ENCODE measurements at places on chromosomes 12 and 14.

DNA sequence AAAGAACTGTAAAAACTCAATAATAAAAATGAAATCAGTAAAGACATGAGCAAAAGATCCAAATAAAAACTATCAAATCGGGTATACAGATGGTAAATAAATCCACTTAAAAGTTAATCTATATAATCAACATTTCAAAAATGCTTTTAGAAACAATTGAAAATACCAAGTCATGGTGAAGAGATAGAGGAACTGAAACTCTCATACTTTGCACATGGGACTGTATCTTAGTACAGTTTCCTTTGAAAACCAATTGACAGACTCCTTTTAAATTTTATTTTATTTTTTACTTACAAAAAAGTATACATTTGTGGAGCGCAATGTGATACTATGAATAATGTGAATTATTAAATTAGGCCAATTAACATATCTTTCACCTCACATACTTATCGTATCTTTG, 98.6 kb upstream of the FAR2 start:
- no peak for DNase-seq

DNA sequence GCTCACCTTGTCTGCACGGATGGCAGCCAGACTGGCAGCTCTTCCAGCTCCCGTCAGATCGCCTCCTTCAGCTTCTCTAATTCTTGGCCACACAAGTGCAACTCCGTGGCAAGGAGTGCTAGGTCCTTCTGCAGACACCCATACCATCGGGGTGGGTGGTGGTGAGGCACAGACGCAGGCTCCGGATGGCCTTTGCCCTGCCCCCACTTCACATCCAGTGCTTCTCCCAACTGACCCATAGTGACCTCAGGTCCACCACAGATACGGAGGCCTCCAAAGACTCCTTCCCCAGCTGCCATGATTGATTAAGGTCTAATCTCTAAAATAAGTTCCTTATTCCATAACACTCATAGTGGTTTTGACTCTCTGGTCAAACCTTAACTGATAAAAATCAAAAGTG, 19.9 kb upstream of the CD27 start:
- DNase-seq, result no peak

GRCh38 chr14:98966016-98966415, 306.0 kb downstream of the BCL11B start:
- no peak for DNase-seq

- DNase-seq, result peak; percentile 56
Observed at GRCh38 chr12:57046947-57047890, 2.7 kb downstream of the MYO1A start.

GRCh38 chr14:70700955-70701585, 59.4 kb downstream of the TTC9 start:
- DNase-seq, result peak; percentile 50

DNA sequence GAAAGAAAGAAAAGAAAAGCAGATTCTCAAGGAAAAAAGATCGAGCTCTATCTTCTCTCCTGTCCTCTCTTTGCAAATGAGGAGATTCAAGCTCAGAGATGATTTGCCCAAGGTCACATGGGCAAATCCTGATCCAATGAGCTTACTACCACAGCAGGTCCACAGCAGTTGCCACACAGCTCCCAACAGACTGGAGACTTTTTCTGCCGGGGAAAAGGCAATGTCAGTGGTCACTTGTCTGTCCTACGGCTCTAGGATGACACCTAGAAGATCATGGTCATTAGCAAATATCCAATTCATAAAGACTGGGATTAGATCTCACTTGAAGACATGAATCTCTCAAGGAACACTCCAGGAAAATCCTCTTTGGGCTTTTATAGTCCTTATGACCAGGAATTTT, 58.8 kb downstream of the TTC7B start:
- DNase-seq, result no peak

DNA sequence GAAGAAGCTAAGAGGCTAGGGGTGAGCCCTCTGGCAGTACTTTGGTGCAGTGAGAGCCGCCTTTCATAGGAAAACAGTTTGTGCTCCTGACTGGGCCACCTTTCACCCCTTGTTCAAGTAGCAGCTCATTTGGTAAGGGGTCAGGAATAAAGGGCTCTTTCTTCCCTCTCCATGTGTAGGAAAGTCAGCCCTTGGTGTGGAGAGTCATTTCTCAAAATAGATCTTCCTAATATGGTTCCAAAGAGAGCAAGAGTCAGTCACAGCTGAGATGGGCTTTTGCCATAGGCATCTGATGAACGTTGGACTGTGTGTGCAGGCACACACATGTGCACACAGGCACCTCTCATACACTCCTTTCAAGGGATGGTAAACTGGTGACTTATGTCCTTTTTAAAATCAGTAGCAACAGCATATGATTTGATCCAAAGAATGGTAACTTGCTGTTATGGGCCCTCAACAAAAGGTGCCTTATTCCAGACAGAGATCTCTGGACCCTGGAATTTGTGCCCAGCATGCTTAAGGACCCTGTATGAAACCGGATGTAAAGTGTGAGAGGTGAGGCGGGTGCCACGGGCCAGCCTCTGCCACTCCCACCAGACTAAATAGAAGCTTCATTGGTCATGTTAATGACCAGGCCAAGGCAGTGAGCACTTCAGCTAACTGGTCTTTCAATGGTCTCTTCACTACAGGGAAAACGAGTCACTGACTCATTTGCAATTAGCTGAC, 16.7 kb upstream of the RIC8B start:
- no peak for DNase-seq

Measured in suppressor macrophage treated with lipopolysaccharide for 1 hour (primary cell).